Urinary bladder (tissue), 4 donors: ENCODE measurements at places on chromosomes 2 and 18. TPM values are rescaled to one million over a fixed set of nuclear protein-coding genes. Genes with fewer than 3 reads are reported as not detected.

Gene MAP3K19
- total RNA-seq = not detected

Gene TCF23
- 0.85 TPM for total RNA-seq

- no peak for DNase-seq
Observed at GRCh38 chr2:178949584-178949983, 100.4 kb downstream of the CCDC141 start.

- no peak for DNase-seq
Observed at GRCh38 chr18:74868461-74868860, 270.8 kb downstream of the ZNF407 start.

DNA sequence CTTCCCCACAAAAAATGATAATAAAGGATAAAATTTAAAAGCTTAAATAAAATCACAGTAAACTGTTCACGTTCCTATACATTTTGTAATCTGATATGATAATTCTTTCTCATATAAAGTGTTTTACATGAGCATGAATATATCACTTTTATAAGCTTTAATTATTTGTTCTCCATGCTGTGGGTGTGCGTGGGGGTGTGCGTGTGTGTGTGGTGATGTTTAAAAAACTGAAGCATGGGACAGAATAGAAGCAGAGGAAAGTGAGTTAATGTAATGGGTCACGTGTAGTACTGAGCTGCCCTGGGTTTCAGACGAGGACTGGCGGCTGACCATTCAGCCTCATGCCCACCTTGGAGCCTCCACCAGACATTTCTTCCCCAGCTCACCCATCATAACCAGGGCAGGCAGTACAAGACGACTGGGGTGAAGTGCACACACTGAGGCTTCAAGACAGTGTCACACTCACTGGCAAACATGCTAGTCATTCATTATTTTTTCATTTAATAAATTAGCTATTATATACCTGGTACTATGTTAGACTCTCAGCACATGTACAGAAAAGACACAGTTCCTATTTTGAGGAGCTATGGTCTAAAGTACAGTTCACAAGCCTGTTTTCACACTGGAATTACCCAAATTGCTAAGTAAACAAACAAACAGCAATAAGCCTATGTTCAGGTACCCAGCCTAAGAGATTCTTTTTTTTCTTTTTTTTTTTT lies 97.2 kb upstream of the LPIN2 start:
- no peak for DNase-seq

DNA sequence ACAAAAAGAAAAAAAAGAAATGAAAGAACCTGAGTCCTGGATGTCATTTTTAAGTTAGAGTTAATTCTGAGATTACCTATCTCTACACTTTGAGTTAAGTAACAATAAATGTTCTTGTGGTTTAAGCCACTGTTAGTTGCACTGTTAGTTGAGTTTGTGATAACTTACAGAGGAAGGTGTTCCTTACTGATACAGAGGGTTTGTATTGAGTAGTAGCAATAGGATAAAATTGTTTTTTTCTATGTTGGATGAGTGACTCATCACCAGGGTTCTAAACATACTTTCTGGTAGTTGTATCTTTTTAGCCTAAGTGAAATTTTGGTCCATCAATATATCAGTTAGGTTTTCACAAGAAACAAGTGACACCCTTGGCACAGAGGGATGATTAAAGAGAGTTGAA lies 4.0 kb upstream of the LCLAT1 start:
- no peak for DNase-seq

DNA sequence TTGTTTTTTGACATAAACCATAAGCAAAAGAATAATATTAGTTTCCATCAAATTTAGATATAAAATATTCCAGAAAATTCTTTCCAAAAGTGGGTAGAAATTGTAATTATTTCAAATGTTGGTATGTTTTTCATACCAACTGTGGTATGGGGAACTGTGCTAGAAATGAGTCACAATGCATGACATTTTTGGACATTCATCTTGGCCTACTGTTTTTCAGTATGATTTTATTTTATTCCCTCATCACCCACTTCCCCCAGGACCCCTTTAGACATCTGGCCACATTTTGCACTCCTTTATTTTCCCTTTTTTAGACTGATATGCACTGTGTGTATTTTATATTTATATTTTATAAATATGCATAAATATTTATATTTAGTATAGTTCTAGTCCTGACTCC lies 97.1 kb downstream of the DPP4 start:
- no peak for DNase-seq

DNA sequence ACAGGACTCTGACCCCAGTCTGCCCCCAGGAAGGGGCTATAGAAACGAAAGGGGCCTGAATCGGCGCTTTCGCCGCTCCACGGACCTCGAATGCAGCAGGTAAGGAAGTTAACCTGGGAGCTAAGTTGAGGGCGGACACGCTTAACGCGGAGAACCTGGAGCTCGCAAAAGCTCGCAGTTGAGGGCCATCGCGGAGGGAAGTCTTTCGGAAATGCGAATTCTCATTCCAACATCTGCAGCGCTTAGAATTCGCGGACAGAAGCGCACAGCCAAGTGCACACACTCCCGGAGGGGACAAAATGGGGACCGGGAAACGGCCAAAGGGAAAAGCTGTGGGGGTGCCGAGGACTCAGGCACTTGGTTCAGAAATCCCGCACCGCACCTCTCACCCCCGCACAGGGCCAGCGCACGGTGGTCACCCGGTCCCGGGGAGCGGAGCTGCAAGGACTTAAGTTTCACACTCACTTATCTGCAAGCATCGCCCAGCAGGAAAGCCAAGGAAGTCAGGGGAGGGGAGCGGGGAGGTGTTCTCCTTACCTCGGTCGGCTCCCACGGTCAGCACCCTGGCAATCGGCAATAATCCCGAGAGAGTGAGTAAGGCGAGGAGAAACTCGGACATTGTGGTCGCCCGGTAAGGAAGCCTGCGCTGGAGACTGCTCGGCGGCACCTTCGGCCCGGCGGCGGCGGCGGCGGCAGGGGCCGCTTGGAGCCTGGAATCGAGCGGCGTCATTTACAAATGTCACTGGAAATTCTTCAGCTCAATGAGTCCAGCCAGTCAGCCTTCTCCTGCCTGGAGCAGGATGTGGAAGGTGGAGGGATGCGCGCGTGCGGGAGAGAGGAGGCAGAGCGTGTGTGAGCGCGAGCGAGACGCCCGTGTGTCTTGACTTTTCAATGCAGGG lies 456 bp downstream of the LRP1B start:
- peak; percentile 79 for DNase-seq

DNA sequence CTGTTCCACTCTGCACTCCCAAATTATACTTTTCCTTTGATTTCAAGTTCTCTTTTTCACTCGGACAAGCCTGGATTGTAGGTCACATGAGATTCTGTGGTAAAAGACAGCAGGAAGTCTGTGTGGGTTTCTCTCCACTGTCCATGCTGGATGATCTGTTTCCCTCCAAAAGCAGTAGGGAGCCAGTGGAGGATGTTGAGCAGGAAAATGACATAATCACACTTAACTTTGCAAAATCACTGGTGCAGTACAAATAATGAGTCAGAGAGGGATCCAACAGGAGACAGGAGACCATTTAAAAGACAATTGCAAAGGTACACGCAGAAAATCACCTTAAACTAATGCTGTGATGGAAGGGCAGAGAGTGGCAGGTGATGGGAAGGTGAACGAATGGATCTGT lies 301.3 kb downstream of the ZNF407 start:
- DNase-seq = no peak
